ENCODE measurements at places on chromosomes 5 and 9.

- DNase-seq: no peak
These were observed 255.8 kb upstream of the PUM3 start for GRCh38 chr9:3099646-3100045.

DNA sequence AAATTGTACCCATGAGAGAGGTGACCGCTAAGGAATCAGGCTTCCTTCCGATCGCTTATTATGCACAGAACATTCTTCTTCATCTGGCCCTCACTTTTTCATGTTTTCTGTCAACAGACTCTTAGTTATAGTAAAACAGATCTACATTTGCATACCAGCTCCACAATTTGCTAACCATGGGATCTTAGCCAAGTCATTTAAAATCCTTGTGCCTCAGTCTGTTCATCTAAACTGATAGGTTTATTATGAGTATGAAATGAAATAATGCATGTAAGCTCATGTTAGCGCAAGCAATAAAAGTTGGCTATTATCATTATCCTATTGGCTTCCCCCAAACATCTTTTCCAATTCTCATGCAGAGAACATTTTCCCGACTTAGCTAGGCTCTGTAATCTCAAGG lies 42.3 kb downstream of the FGF1 start:
- no peak for DNase-seq

DNA sequence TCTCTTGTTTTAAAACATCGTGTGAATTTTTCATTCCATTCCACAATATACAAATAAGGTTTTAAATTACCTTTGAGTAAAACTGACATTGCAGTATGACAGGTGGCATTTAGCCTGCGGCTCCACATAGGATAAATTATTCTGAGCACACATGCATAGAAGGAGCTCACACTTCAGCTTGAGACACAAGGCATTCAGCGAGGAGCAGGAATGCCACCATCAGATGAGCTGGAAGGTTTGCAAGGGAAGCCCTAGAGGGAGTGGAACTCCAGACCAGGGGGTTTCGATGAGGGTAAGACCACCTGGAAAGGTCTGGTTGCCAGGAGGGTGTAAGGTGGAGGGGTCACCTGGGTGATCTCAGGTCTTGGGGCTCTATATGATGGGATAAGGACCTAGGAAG lies 259.0 kb upstream of the ADRA1B start:
- no peak for DNase-seq

DNA sequence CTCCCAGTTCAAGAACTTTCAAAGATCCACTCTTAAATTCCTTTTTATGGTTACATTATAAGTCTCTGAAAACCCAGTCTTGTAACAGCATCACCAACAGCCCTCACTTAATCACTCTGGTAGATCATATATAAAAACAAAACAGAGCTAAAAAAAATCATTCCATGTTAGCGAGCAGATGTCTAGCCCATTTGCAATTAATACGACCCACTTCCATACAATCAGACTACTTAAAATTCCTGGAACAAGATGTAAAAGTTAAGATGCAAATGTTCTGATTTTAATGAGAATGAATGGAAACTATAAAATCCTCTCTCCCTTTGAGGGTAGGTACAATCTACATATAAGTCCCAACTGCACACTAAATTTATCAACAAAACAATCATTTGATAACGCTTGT lies 167.0 kb downstream of the MED27 start:
- no peak for DNase-seq

DNA sequence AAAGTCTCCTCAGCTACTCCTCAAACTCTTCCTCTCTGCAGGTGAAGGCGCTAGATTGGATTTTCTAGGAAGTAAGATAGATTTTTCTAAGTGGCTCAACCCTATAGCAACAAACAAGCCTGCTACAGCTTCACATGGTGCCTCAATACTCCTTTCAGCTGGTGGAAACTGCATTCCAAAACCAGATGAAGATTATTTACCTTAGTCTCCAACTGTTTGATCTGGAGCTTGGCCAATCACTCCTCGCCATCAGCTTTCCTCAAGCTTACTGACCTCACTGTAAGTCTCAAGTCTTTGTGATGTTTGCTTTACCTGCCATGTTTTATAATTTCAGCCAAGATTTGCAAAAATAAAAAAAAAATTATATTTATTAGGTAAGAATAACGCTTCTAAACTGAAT lies 622.4 kb downstream of the CHSY3 start:
- DNase-seq: no peak

DNA sequence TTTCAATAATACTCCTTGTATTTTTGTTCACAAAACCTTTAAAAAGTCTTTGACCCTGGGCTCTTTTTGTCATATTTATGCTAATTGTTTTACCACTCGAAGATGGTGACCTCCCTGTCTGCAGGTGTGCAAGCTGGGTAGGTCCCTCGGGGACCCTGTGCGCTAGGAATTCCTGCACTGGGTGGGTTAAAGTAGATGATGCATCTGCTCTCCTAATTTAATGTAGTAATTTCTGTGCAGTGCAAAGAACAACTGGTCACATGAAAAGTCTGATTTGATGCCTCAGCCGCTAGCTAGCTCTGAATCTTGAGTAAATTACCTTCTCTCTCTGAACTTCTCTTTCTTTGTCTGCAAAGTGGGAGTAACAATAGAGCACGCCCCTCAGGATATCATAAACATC lies 139.1 kb upstream of the OTULINL start:
- no peak for DNase-seq

GRCh38 chr5:134029156-134029555 lies 24.4 kb upstream of the VDAC1 start:
- no peak for DNase-seq
